ENCODE measurements at places on chromosomes 2 and 18. TPM values are rescaled to one million over a fixed set of nuclear protein-coding genes. Genes with fewer than 3 reads are reported as not detected.
A peak's percentile ranks its signal among the peaks of the same experiment; 100 is the strongest.

Gene FHL2
- 346 TPM for total RNA-seq

DNA sequence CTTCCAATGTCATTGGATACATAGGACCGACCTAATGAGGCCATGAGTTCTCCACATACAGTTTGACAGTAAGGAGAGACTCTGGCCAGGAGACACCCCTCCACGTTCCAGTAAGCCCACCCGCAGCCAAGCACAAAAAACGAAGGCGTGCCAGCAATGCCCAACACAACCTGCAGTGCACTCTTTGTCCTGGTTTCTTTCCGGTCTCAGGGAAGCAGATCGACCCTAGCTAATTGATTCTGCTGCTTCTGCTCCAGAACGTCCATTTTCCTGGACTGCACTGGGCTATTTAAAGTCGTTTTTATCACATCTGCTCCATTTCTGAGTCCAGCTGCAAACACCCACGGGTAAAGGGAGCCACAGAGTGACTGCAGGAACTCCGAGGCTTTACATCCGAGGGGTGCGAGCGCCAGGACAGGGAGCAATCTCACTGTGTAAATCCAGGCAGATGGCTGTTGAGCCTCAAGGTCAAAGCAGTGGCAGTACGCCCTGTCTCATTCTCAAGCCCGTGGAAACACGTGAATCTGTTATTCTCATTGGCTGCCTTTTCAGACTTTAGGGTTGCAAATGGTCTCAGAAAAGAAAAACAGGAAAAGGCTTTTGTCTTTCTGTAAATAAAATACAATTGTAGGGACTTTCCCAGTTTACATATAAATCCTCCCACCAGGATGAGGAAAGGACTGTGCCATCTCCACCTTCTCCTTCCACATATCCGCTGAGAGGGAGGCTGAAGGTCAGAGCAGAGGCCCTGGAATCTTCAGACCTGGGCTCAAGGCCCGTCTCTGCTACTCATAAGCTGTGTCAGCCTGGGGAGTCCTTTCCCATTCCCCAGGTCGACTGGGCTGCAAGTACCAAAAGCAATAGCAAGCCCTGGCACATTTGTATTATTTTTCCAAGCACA is 40.7 kb downstream of the TMEM163 start:
- no peak for DNase-seq

DNA sequence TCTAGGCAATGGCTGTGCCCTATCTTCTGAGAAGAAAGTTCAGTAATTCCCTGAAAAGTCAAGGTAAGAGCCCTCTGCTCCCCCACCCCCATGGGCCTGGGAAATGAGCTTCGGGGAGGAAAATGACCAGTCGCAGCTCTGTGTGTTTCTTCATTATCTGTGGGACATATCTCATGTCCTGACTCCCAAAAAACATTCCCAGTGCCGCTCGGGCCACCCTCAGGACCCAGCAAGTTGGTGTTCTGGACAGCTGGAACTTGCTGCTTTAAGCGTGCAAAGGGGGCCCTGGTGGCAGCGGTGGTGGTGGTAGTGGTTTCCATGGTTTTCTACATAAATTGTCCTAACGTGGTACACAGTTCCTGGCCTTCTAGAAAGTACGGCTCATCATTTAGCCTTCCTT is 17.2 kb upstream of the PRLH start:
- no peak for DNase-seq

DNA sequence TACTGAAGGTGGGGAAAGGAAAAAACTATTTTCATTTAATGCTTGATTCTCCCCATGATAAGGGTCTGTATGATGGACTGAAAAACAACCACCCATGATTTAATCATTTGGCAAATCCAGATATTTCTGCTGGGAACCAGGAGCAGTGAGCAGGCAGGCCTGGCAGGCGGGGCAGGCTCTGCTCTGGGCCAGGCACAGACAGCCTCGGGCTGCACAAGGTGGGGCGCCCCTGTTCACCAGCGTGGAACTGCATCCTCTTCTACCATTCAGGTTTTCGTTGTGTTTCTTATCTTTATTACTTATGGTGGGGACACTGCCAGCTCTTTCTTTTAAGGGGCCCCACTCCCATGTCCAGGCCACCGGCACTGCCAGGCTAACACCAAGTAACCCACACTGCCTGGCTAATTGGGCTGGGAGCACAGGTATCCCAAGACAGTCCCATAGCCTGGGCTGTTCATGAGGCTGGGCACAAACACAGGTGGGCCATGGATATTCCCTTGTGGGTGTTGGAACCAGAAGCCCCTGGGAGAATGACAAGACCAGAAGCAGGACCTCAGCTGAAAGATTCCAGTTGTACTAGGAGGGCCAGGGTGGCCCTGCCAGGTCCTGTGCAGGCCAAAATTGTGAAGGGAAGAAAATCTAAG is 57.1 kb upstream of the RALBP1 start:
- no peak for DNase-seq

- no peak for DNase-seq
Observed at GRCh38 chr2:38598200-38598990, 4.3 kb downstream of the HNRNPLL start.

DNA sequence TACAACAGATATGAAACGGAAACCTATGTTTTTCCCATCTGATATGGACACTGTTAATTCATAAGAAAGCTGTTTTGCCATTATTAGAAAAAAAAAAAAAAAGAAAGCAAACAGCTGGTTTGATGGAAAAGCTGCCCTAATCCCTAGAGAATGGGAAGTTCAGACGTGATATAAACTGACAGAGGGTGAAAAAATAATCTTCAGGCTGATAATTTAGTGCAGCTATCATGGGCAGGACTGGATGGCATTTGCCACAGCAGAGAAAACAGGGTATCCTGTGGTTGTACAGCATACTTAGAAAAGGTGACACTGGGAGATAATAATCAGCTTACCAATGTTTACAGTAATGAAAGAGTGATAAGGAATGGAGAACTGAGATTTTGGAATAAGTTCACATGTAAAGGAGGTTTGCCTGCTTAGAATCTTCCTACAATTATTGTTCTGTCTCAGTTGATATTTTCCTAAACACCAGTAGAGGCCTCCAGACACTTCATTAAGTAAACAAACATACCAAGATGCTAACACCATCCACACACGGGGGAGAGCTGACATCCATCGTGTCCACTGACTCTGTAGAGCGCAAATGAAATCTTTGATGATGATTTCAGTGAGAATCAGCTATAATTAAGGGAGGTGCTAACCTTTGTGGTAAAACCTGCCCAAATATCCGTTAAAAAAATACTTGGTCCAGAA is 211.6 kb upstream of the MMADHC start:
- peak; percentile 57 for DNase-seq

DNA sequence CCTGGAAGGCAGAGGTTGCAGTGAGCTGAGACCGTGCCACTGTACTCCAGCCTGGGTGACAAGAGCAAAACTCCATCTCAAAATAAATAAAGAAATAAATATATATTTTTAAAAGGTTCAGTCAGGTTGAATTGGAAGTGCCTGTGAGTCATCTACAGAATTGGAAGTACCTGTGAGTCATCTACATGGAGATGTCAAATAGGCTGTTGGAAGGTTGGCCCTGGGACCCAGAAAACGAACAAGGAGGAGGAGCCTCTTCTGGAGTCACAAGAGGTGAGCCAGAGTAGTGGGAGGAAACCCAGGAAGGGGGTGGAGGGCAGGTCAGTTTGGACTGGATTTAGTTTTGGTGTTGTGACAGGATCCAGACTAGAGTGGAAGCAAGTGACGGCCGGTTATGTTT is 15.2 kb upstream of the SCYGR1 start:
- no peak for DNase-seq

- DNase-seq: peak; percentile 26
Observed at GRCh38 chr18:56661360-56662062, 10.4 kb downstream of the WDR7 start.

DNA sequence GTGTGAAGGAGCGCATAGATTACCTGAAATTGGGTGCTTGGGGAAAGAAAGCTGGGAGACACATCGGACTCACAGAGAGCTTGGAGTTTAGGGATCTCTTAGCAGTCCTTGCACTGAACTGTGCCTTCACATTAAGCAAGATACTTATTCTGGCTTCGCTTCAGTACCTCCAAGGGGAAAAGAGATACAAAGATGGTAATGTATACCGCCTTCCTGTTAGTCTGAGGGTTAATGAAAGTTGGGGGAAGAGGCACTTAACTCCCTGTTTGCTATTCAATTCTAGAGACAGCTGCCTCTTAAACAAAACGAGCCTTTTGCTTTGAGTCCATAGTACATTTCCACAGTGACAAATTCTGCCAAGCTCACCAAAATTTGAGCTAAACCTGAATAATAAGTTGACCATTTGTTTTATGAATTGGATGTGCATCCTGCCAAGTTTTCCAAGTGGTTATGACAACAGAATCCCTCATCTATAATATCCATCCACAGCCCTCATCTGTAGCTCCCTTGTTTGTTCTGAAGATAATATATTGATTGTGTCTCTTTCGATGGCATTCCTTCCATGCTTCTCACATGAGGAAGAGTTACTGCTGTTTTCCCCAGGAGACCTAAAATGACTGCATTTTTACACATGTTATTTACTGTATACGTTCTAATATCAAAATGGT is 287.1 kb upstream of the ATP5MC3 start:
- no peak for DNase-seq
